Lung (tissue), 17 donors: ENCODE measurements at places on chromosomes 4 and X. TPM values are rescaled to one million over a fixed set of nuclear protein-coding genes. Genes with fewer than 3 reads are reported as not detected.

Gene PROM1
- polyA plus RNA-seq, result 12.4 TPM

Gene COL4A6
- polyA plus RNA-seq, result 0.57 TPM

Gene ZFP92
- polyA plus RNA-seq, result 1.5 TPM

GRCh38 chrX:69630147-69630546 lies 14.2 kb downstream of the EDA start:
- no peak for DNase-seq

DNA sequence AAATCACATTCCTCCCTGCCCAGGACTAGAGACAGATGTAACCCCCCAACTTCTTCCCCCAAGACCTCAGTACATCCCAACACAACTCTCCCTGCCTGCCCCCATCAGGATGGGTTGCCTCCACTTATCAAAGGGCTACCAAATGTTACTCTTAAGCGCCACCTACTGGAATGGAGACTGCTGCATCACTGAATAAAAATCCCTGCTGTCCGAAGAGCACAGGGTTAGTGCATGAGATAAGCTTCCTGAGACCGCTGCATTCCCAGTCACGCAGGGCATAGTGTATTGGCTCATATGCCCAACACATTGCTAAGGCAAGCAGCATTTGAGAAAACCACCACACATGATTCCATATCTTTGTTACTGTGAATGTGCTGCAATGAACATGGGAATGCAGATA lies 544.5 kb downstream of the PPP4R3C start:
- peak; percentile 8 for DNase-seq

DNA sequence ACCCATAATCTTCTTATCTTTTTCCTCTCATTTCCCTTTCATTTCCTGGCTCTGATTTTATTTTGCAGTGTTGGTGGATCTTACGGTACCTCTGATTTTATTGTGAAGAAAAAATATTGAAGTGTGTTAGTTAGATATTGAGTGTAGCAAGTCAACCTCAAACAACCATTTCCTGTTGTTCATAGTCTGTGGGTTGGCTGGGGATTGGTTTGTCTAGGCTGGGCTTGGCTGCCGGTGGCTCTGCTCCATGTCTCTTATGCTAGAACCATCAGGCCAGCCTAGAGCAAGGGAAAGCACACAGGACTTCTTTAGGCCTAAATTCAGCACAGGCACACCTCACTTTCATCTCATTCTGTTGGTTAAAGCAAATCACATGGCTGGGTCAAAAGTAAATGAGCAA lies 383.1 kb upstream of the LCORL start:
- no peak for DNase-seq

DNA sequence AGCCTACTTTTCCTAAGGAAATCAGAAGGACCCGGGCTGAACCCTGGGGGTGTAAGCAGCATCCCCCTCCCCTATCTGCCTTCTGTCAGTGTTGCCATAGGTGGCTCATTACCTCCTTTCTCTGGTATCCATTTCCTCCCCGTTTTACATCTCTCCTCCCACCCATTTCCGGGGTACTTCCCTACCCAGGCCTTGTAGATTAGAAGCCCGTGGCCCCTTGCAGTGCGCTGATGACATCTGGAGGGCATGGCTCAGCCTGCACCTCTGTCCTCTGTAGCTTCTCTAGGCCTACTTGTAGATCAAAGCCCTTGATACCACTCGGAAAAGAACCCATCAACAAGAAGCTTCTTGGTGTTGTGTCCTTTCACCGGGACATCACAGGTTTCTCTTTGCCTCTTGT lies 71.8 kb downstream of the NBDY start:
- no peak for DNase-seq

GRCh38 chr4:109708990-109709389 lies 5.7 kb upstream of the CASP6 start:
- DNase-seq, result no peak

DNA sequence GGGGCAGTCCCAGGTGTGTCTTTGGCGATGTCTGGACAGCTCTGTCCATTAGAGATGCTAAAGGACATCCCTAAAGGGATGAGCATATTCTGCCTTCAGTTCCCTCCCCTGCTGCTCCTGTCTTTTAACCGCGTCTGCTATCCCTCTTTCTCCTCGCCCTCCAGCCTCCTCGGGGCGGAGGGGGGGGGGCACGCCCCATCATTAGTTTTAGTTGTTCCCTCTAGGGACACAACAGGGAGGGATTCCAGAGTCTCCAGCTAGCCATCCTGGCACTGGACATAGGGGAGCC lies 1.1 kb downstream of the MSL3 start:
- DNase-seq, result no peak

GRCh38 chrX:149527705-149528104 lies 13.1 kb upstream of the EOLA1 start:
- DNase-seq, result no peak

- DNase-seq, result no peak
Measured at GRCh38 chr4:52266537-52267137, 215.5 kb downstream of the SPATA18 start.

GRCh38 chr4:141409556-141409955 lies 188.9 kb downstream of the ZNF330 start:
- no peak for DNase-seq

- DNase-seq, result no peak
Measured at GRCh38 chr4:145716661-145717200, 36.8 kb downstream of the C4orf51 start.

DNA sequence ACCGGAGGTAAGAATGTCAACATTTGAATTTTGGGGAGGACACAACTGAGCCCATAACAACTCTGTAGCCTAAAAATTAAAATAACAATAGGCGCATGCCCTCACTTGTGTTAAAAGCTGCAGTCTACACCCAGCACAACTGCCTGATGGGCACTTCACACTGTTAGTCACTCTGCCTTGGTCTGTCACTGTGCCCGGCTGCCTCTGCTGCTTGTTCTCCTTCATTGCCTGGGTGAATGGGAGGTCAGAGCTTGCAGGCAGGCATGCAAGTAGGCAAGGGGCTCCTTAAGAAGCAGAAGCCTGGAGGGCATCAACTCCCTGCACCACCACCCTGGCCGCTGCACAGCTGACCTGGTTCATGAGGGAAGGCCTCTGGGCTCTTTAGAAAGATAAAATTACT lies 374.8 kb downstream of the MID1IP1 start:
- no peak for DNase-seq

DNA sequence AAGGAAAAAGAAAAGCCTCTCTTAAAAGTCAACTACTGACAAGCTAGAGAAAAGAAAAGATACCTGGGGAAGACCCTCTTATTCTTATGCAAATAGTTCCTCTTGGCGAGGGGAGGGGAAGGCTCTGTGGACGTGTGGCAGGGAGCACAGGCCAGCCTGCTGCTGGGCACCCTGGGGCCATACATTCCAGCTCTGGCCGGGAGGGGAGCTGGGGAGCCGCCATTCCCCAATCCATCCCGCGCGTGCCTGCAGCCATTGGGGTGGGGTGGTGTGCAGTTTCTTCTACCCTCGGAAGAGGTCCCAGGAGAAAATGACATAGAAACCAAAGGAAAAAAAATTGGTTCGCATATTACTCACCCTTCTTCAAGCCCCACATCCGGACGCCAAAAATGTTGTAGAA lies 1496.4 kb downstream of the RPA4 start:
- DNase-seq, result no peak

DNA sequence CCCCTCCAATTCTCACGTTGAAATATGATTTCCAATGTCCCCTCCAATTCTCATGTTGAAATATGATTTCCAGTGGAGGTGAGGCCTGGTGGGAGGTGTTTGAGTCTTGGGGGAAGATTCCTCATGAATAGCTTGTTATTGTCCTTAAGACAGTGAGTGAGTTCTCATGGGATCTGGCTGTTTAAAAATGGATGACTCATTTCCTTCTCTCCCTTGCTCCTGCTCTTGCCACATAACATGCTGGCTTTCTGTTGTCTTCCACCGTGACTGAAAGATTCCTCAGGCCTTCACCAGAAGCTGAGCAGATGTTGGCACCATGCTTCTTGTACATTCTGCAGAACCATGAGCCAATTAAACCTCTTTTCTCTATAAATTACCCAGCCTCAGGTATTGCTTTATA lies 346.8 kb upstream of the TECRL start:
- no peak for DNase-seq

DNA sequence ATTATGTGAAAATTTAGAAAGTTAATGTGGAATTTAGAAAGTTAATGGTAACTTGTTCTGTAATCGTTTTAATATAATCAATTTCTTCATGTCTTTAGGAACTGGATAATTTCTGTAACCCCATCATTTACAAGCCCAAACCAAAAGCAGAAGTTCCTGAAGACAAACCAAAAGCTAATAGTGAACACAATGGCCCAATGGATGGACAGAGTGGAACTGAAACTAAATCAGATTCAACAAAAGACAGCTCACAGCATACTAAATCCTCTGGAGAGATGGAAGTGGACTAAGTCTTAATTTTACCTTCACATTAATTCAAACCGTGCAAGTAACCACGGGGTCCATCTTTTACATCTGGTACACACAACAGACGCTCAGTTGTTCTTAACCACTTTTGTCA lies 48.1 kb upstream of the PLK4 start:
- no peak for DNase-seq

- no peak for DNase-seq
Measured at GRCh38 chr4:2300431-2301224, 38.7 kb upstream of the MXD4 start.

GRCh38 chrX:21674430-21675186 lies 16.5 kb upstream of the KLHL34 start:
- DNase-seq, result no peak

- DNase-seq, result no peak
Measured at GRCh38 chr4:103497692-103498091, 222.1 kb downstream of the TACR3 start.

- no peak for DNase-seq
Measured at GRCh38 chr4:143186649-143187048, 1.9 kb downstream of the USP38 start.

DNA sequence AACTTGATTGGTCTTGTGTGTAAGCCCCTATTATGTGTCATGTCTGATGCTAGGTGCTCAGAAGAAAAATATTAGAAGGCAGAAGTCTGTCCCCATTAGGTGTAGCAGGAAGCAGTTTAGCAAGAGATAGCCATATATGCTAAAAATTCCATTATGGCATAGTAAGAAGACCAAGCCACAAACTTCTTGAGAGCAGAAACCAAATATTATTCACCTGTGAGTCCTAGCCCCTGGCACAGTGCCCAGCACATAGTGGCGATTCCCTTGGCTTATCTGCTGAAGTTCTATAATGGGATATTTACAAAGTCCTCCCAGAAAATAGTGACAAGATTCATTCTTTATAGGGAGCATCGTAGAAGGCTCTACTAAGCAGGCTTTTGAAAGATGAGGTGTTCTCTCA lies 174.4 kb downstream of the RAB28 start:
- DNase-seq, result no peak
